Kidney glomerular epithelial cell (primary cell): ENCODE measurements at places on chromosomes 7 and 10.
A peak's percentile ranks its signal among the peaks of the same experiment; 100 is the strongest.

- no peak for DNase-seq
These were observed 90.8 kb downstream of the FOXL3 start for GRCh38 chr7:380711-381210.

DNA sequence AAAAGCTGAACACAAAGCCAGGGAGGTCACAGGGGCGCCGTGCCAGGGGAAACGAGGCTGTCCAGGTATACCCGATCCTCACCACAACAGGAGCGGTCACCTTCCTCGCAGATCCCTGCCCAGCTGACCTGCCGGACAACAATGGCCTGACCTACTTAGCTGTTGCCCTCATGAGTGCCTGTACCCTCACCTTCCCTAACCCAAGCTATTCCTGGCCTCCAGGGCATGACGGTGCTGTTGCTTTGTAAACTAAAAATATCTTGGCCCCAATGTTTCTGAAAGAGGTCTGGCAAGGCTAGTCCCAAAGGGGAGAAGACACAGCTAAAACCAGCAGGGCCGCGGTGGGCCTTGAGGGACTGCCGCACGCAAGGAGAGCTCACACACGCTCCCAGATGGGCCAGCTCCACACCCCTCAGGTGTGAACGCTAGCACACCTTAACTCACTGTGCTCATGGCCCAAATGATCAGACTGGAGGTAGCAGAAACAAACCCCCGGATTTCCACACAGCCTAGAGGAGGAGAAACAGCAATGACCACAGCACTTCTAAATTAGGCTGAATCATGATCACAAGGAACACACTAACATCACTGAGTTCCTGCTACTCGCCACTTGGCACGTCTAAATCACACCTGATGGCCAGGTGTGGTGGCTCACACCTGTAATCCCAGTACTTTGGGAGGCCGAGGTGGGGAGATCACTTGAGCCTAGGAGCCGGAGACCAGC lies 66.3 kb upstream of the CYTH3 start:
- DNase-seq: no peak

DNA sequence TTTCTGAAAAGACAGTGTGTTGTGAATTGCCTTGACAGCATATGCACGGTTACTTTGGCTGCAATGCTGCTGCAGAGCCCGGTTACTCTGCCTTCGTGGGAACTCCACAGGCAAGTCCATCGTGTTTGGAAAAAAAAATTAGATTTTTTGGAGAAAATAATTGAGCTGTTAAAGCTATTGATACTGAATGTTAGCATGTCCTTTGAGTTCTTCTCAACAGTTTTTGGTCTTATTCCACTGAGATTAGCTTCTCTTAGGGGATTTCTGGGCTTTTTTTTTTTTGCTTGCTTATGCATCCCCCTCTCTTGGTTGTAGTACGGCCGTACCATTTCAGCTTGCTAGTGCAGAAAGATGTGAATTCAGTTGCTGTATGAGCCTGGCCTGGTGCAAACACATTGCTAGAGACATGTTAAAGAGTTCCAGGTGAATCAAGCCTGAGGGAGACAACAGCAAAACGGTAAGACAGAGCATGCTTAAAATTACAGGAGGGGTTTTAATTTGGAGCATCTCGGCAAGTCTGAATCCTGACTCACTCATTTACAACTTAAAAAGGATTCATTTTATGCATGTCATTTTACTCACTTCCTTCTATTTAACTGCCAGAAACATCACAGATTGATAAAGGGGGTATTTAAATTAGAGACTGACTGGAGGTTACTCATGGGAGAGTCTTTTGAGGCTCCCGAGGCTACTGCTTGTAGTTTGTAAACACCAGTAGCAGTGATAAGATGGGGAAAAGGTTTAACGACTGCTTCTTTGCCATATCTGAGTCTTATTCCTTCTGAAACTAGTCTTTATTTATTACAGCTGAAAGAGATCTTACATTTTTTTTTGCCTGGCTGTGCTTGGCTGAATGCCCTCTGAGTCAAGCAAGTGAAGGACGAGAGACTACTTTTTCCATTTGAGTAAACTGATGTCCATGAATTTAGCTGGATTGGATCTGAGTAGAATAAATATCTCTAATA lies 113.7 kb downstream of the CDK14 start:
- DNase-seq: no peak

- DNase-seq: no peak
These were observed 205.1 kb upstream of the CXCL12 start for GRCh38 chr10:44589944-44590449.

DNA sequence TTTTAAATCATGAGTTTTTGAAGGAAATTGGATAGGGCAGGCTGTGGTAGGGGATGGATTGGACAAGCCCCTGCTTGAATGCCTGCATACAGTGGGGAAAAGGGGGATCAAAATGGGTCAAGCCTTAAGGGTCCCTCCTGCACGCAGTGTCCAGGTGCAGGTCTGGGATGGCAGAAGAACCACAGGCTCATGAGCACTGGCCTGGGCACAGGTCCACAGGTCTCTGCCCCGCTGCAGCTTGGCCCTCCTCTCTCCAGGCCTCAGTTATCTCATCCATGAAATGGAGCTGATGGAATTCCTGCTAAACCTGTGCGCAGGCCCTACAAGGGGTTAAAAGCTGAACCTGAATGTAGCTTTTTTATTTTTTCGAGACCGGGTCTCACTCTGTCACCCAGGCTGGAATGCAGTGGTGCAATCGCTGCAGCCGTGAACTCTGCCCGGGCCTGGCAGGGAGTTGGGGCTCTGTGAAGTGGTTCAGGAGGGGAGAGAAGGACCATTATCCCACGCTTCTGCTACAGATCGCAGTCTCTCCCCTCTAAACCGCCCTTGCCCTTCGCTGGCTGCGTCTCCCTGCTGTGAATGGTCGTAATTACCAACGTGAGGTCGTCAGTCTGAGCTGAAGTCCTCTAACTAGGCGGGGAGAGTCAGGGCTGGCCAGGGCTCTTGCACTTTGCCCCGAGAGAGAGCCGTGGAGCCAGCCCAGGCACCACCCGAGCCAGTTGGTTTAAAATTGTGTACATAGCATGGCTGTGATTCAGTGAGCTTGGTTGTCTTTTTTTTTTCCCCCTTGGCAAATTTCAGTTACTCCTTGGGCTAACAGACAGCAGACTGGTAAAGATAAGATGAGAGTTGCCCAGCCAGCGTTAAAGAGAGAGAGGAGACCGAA lies 77.5 kb upstream of the GTF2I start:
- peak; percentile 35 for DNase-seq
